GM19239 (cell line): ENCODE measurements at places on chromosomes 5 and 9.

GRCh38 chr9:105639936-105640335, 22.3 kb upstream of the TAL2 start:
- DNase-seq = no peak

GRCh38 chr9:129866394-129867135, 31.3 kb downstream of the USP20 start:
- DNase-seq = no peak

- no peak for DNase-seq
Observed at GRCh38 chr5:71860048-71860447, 141.0 kb downstream of the CARTPT start.

DNA sequence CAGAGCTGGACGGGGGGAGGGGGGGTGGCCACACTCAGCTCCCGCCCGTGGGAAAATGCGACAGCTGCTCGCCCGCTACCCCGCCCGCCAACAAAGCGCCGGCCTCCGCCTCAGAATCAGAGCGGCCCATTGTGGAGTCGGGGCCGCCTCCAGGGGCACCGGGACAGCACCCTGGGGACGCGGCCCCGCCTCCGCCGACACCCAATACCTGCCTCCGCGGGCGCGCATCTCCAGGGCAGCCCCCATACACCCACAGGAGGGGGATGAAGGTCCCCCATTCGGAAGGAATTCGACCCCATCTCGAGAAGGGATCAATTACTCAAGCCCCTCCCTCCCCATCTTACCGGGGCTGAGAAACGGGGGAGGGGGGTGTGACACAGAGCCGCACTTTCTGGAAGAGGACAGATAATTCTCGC, 1.3 kb downstream of the NOTCH1 start:
- no peak for DNase-seq

DNA sequence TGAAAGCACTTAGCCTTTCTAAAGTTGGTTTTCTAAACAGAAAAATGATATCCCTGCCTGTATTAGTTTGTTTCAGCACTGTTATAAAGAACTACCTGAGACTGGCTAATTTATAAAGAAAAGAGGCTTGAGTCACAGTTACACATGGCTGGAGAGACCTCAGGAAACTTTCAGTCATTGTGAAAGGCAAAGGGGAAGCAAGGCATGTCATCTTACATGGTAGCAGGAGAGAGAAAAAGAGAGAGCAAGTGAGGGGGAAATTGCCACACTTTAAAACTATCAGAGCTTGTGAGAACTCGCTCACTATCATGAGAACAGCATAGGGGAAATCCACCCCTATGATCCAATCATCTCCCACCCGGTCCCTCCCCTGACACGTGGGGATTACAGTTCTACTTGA, 64.9 kb downstream of the FAM170A start:
- DNase-seq = no peak

DNA sequence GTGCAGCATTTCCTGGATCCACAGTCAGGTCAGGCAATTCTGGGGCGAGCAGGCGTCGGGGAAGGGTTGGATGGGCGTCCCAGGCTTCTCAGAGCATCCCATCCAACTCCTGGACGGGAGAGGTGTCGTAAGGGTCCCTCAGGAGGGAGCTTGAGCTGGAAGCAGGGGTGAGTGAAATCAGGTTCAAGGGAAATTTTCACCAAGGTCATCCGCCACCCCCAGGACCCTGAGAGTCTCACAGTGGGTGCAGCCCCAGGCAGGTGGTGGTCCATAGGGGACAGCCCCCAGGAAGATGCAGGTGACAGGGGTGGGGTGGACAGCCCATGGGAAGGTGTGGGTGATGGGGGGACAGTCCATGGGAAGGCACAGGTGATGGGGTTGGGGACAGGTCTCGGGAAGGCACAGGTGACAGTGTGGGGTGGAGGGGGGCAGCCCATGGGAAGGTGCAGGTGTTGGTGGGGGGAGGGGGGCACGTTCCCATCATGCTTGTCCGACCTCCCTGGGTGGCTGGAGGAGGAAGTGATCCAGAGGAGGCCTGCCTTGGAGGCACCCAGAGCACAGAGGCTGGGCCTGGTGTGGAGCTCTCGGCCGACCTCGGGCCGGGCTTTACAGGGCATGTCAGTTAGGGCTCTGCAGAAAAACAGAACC, 48.9 kb downstream of the AHRR start:
- no peak for DNase-seq

DNA sequence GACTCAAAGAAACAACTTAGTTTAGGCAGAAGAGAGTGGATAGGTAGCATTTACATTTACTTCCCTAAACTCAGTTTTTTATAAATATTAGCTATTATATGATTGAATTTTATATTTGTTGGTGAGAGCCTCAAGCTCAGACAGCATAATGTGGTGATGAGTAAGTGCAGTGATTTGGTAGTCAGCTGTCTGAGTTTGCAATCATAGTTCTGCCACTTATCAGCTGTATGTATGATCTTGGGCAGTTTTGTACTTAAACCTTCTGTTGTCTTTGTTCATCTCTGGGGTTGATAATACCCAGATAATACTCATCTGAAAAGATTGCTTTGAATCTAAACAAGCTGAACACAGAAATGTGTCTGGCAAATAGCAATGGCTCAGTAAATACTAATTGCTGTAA, 108.8 kb downstream of the ANXA1 start:
- no peak for DNase-seq

GRCh38 chr9:133151601-133152525, 11.9 kb downstream of the GBGT1 start:
- no peak for DNase-seq

DNA sequence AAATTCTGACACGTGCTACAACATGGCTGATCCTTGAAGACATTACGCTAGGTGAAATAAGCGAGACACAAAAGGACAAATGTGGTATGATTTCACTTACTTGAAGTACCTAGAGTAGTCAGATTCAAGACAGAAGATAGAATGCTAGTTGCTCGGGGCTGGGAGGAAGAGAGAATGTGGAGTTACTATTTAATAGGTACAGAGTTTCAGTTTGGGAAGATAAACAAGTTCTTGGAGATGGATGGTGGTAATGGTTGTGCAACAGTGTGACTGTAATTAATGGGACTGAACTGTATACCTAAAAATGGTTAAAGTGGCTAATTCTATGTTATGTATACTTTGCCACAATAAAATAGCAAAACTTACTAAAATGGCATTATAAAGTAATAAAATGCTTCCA, 34.4 kb downstream of the PAM start:
- DNase-seq = no peak

GRCh38 chr9:95116002-95116807, 201.3 kb downstream of the FANCC start:
- no peak for DNase-seq

- no peak for DNase-seq
Observed at GRCh38 chr9:35603506-35603985, 1.5 kb upstream of the TESK1 start.

GRCh38 chr9:135516132-135516860, 4.9 kb upstream of the LCN1 start:
- DNase-seq = no peak

DNA sequence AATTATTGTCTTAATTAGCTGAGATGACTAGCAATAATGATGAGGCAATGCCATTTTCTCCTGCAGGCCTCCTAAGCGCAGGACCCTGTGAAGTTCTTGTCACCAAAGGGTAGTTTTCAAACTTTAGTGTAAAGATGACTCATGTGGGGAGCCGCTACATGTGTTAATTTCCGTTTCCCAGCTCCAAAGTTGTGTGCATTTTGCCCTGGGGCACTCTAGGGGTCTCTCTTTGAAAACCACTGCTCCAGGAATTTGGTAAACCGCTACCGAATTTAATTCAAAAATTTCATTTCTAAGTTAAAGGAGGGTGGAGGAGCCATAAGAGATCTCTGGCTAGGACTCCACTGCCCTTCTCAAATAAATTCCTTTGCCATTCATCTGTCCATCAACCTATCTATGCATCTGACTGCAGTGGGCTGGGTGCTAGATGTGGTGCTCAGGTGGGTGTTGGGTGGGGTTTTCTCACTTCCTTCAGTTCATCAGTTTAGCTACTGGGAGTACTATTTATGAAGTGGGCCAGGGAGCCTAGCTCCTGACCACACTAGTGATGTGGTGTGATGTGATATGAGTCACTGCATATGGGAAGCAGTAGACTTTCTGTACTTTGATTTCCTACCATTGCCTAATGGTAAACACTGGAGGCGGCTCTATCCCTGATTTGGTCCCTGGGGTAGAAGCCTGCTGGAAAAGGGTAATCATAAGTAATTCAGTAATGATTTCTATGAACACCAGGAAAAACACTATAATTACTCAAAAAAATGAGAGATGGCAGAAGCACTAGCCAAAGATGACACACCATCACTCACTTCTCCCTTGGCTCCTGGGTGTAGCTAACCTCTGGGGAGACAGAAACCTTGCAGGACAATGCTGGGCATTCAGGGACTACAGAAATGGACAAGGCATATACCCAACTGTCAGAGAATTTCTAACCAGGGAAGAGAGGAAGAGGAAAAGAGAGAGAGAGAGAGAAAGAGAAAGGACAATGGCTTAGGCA, 4.0 kb upstream of the ZSWIM6 start:
- no peak for DNase-seq

DNA sequence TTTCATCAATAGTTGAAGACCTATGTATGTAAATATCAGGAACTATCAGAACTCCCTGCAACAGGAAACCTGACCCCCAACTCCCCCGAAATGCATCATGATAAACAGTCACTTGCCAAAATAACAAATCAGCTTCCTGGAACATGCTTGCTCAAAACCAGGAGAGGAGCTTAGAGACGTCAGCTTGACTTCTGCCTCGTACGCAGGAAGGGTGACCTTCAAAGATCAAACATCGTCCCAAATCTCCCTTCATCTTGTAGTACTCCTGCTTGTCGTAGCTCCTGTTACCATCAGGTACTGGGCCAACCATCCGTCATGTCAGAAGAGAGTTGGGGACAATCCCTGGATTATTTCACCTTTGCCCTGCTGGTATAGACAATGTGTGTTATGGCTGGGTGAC, 396.1 kb downstream of the GADD45G start:
- no peak for DNase-seq

- DNase-seq = no peak
Observed at GRCh38 chr5:58273711-58274110, 186.2 kb downstream of the PLK2 start.

DNA sequence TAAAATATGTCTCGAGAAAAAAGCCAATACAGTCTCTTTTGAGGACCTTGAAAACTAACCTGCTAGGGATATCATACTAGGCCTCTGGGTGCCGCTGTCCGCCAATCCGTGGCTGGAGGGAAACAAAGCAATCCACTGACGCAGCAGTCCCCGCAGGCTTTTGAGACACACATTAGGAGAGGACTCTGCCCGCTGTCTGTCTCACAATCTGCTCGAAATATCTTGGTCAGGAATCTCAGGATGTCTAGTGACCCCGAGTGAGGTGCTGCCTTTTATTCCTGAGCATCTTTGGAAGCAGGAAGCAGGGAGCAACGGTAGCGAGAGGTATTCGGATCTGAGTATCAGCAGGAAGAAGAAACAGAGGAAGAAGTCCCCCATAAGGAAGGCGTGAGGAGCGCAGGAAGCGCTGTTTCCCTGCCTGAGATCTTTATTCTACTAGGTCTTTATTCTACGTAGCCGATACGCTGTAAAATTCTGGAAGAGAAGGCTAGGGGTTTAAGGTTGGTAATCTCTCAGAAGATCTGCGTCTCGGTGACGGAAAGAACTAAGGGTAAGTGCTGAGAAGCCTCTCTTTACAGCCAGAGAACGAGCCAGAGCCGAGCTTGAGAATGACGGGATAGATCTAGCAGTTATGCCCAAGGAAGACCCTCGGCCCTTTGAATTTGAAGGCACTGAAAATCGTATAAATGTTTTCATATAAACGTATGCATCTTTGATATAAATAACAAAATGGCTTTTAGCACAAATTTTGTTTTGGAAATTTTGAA, 4.0 kb upstream of the PCDHGA1 start:
- no peak for DNase-seq

- no peak for DNase-seq
Observed at GRCh38 chr9:557601-558201, 283.8 kb upstream of the DMRT1 start.

DNA sequence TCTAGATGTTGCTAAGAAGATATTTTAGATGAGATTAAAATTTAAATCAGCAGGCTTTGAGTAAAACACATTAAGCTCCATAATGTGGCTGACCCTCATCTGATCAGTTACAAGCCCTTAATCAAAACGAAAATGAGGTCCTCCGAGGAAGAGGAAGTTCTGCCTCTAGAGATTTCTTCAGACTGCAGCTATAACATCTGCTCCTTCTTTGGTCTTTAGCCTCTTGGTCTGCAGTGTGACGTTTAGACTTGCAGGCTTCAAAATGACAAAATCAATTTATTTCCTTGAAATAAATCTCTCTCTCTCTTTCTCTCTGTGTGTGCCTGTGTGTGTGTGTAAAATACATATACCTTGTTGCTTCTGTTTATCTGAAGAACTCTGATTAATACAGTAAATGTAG, 1429.8 kb upstream of the CDH9 start:
- DNase-seq = no peak

GRCh38 chr9:136644593-136645351, 17.9 kb upstream of the EGFL7 start:
- peak; percentile 94 for DNase-seq

DNA sequence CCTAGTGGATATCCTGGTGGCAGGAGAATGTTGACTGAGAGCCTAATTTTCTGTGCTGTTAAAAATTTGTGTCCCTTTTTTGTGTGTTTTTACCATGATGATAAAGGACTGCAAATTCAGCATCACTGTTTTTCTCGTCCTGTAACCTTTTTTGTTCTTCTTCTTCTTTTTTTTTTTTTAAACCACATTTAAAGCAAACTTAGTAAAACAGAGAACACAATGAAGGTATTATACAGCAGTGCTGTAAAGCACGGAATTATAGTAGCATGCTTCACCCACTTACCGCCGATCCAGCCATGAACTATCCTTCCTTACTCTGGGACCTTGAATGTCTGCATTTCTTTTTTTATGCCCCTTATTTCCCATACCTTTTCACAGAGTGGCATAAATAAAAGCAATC, 280.0 kb downstream of the ARHGAP26 start:
- no peak for DNase-seq

DNA sequence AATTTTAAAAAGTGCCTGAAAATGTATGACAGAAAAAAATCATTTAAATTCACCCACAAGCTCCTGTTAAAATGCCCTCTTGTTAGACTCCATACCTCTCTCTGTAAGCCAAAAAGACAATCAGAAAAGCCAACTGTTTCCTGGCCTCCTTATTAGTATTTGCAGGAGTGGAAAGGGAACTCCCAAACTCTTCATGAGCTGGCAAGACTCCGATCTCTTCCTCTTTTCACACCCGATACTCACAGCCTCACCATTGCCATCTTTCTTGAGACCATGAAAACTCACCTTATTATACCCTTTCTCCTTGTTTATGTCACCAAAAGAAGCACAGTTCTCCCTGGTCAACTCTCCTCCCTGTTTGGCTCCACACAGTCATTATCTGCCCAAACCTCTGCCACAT, 197.8 kb downstream of the DMAC1 start:
- no peak for DNase-seq

- no peak for DNase-seq
Observed at GRCh38 chr5:161312882-161313281, 233.6 kb downstream of the GABRB2 start.

GRCh38 chr9:6765396-6765795, 7.6 kb downstream of the KDM4C start:
- no peak for DNase-seq

DNA sequence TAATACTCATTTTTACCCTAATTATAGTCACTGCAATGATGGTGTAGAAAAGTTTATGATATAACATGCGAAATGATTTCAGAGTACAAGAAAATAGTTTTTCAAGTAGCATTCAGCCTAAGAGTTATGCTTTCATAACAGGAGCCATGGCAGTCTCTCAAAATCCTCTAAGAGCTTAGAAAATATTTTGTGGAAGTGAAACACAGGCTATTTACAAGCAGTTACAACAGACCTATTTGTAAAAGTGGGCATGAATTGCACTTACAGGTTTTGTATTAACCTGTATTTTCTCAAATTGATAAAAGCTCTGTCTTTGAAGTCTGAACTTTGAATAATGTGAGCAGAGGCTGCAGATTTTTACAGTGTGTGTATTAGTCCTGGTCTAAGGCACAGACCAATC, 523.3 kb downstream of the LRRC70 start:
- no peak for DNase-seq
